ENCODE measurements at places on chromosomes 4 and X. TPM values are rescaled to one million over a fixed set of nuclear protein-coding genes. Genes with fewer than 3 reads are reported as not detected.

The NDNF gene
- total RNA-seq: 104 TPM

The PPEF2 gene
- total RNA-seq: 12.3 TPM

The STPG2 gene
- 1.2 TPM for total RNA-seq

The MAGEE1 gene
- total RNA-seq: 9.6 TPM

The SH3TC1 gene
- total RNA-seq: 13.4 TPM

The HTATSF1 gene
- 109 TPM for total RNA-seq

The SLC16A2 gene
- 17.8 TPM for total RNA-seq

The ZNF81 gene
- total RNA-seq: 15.6 TPM

The LAMTOR3 gene
- total RNA-seq: 113 TPM

The INPP4B gene
- 23.2 TPM for total RNA-seq

The DCUN1D4 gene
- 70.1 TPM for total RNA-seq

The RAB9B gene
- 18.5 TPM for total RNA-seq

The GAGE12J gene
- not detected for total RNA-seq

The ETDB gene
- not detected for total RNA-seq

The TXK gene
- 2.9 TPM for total RNA-seq

The GAGE1 gene
- not detected for total RNA-seq

The PCDH11X gene
- 23.6 TPM for total RNA-seq

The HEPH gene
- 55.7 TPM for total RNA-seq

The RHOXF1 gene
- not detected for total RNA-seq

The PDCL2 gene
- not detected for total RNA-seq

The KLB gene
- 0.11 TPM for total RNA-seq

The NSUN7 gene
- 10.5 TPM for total RNA-seq

The MAGEC2 gene
- total RNA-seq: not detected

The BMP2K gene
- total RNA-seq: 90.1 TPM

The NHS gene
- total RNA-seq: 17.2 TPM

The PDK3 gene
- 26.1 TPM for total RNA-seq

The TLR10 gene
- 0.71 TPM for total RNA-seq

The ATP2B3 gene
- total RNA-seq: 3.7 TPM

The RTL9 gene
- total RNA-seq: 1.2 TPM

The SSX3 gene
- total RNA-seq: not detected

Measured in camera-type eye (tissue), 1 donor.